ENCODE measurements at places on chromosomes 5 and 9. TPM values are rescaled to one million over a fixed set of nuclear protein-coding genes. Genes with fewer than 3 reads are reported as not detected.

The LRRC26 gene
- total RNA-seq: 1.0 TPM

The TIMD4 gene
- total RNA-seq: not detected

The ADAMTS16 gene
- total RNA-seq: 1.1 TPM

The PFN3 gene
- not detected for total RNA-seq

- H3K27ac ChIP-seq: no peak overlapping the region
- no peaks in the 10 kb centered on the region for H3K36me3 ChIP-seq
- no peak for DNase-seq
- H3K4me3 ChIP-seq: no peak overlapping the region
- H3K27me3 ChIP-seq: no peaks in the 10 kb centered on the region
Observed at GRCh38 chr9:125284855-125285254, 23.2 kb downstream of the GAPVD1 start.

GRCh38 chr9:97873882-97874281 is 20.9 kb downstream of the FOXE1 start:
- no peak overlapping the region for H3K27ac ChIP-seq
- peaks cover 10% of the 10 kb centered on the region for H3K4me1 ChIP-seq
- H3K27me3 ChIP-seq: peaks cover 6% of the 10 kb centered on the region

DNA sequence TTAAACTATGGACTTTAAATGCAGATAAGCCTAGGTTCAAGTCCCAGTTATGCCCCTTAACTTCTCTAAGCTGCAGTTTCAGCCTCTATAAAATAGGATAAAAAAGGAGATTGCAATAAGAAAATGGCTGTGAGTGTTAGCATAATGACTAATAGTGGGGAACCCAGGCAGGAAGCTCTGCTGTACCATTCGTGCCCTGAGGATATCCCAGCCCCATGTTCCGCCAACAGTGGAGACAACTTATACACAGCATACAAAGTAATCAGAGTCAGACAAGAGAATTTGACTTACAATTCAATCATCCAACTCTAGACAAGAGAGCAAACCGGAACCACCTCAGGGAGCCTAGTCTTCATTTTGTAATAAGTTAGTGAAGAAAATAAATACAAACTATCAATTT is 141.5 kb upstream of the FSTL4 start:
- no peaks in the 10 kb centered on the region for H3K36me3 ChIP-seq
- DNase-seq: no peak
- H3K4me1 ChIP-seq: no peaks in the 10 kb centered on the region
- no peak overlapping the region for H3K4me3 ChIP-seq

GRCh38 chr9:18684593-18685317 is 210.8 kb downstream of the ADAMTSL1 start:
- H3K27ac ChIP-seq: no peak overlapping the region
- H3K4me3 ChIP-seq: no peak overlapping the region
- no peaks in the 10 kb centered on the region for H3K4me1 ChIP-seq
- no peak for DNase-seq

GRCh38 chr9:98318834-98319478 is 63.5 kb upstream of the TBC1D2 start:
- no peak overlapping the region for H3K4me3 ChIP-seq
- H3K4me1 ChIP-seq: peaks cover 19% of the 10 kb centered on the region
- DNase-seq: no peak
- H3K36me3 ChIP-seq: no peaks in the 10 kb centered on the region

- no peaks in the 10 kb centered on the region for H3K36me3 ChIP-seq
- no peak overlapping the region for H3K27ac ChIP-seq
- DNase-seq: no peak
- H3K4me1 ChIP-seq: peaks cover 23% of the 10 kb centered on the region
- H3K27me3 ChIP-seq: no peaks in the 10 kb centered on the region
Observed at GRCh38 chr5:72559866-72560766, 52.9 kb upstream of the ZNF366 start.

GRCh38 chr5:120872297-120872696 is 408.2 kb downstream of the PRR16 start:
- H3K4me3 ChIP-seq: no peak overlapping the region
- H3K4me1 ChIP-seq: peaks cover 4% of the 10 kb centered on the region
- DNase-seq: no peak

GRCh38 chr9:116647515-116647809 is 39.6 kb upstream of the TRIM32 start:
- no peaks in the 10 kb centered on the region for H3K4me1 ChIP-seq
- H3K36me3 ChIP-seq: no peaks in the 10 kb centered on the region
